Uterus (tissue), 4 donors: ENCODE measurements at places on chromosomes 16 and 17. TPM values are rescaled to one million over a fixed set of nuclear protein-coding genes. Genes with fewer than 3 reads are reported as not detected.

DNA sequence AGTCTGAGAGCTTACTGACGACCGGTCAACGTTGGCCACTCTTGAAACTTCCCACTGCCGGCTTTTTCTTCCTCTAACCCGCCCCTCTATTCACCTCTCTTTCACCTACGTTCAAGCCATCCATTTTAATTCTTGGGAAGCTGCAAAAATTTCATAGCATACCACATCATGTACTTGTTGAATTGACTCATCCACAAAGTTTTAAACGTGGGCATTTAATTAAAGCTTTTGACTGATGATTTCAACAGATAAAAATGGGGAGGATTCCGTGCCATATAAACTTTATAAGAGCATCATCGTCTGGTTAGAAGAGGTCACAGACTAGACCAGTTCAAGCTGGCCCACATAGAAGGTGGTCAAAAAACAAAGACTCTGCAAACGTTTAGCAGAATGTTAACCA, 22.5 kb downstream of the VPS53 start:
- no peak for DNase-seq

- DNase-seq = no peak
Measured at GRCh38 chr17:83046448-83047181, 32.8 kb upstream of the METRNL start.

DNA sequence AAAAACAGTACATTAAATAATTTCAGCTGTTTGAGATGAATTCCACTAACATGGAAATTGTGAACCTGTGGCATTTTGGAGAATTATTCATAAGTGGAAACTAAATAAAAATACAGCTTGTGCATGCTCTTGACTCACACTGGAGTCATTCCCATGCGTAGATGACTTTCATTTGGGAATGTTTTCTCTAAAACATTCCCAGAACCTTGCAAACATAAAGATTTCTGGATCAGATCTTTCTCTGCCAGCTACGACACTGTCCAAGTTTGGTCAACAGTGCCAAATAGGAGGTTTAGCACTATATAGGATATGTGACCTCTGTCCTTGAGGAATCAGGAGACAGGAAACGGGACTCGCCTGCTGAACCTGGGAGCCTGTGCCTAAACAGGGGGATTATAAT, 400.9 kb downstream of the SLC39A11 start:
- DNase-seq = no peak

Gene CLDN9
- 0.21 TPM for total RNA-seq

DNA sequence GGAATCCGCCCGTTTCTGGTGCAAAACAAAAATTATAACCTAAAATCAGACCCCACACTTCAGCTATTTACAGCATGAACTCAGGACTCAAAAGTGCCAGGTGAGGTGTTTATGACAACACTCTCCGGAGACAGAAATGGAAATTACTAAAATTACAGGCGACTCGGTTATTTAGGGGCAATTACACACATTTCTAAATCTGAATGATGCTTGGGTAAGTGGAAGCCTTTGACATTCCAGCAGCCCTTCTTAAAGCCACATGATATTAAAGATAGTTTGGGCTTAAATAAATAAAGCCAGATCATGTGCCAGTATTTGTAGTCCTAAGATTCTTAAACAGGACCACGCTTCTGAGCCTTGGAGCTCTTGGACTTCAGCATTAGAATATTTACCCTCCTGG, 36.7 kb upstream of the PMP22 start:
- DNase-seq = no peak

Gene IGF2BP1
- 1.8 TPM for total RNA-seq

DNA sequence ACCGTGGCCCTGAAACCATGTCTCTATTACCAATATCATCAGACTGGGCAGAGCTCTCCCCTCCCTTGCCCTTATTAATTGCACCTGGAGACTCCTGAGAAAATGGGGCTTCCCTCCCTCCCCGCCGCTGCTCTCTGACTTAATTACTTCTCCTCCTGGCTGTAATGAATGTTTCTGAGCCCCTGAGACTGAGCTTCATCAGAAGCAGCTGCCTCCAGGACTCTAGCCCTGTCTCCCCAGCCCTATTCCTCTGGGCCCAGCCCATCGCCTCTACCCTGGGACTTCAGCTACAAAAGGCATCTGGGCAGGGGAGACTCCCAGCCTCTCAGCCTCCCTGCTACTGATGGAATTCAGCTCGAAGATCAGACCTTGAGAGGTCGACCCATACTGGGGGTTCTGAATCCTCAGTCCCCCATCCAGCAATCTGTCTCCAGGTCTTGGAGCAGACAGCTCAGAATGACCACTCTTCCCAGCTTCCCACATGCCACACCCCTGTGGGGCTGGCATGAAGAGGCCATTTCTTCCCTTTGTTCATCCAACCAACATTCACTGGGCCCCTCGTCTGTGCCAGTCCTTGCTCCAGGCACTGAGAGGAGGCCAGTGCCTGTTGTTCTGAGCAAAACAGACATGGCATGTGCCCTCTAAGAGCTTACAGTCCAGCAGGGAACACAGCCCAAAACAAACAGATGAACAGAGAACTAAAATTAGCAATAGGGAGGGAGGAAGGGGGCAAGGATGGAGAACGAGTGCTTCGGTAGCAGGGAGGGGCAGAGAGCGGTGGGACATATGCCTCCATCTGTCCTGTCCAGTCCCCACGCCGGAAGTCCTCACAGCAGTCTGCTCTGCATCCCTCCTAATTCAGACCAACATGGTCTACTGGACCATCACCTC, 17.0 kb upstream of the NAGS start:
- no peak for DNase-seq
